Lung microvascular endothelial cell (primary cell): ENCODE measurements at places on chromosomes 1 and 21. TPM values are rescaled to one million over a fixed set of nuclear protein-coding genes. Genes with fewer than 3 reads are reported as not detected.

The LPAR3 gene
- under 0.01 TPM in 1 of 2 replicates, not detected in the other for total RNA-seq

The LCK gene
- total RNA-seq = under 0.01 TPM in 2 replicates

The UTS2 gene
- not detected in 2 replicates for total RNA-seq

The KRTAP19-3 gene
- not detected in 2 replicates for total RNA-seq

The MYBPH gene
- not detected in 2 replicates for total RNA-seq

The FALEC gene
- total RNA-seq = not detected in 2 replicates

The LAPTM5 gene
- 33.8 and 66.7 TPM in 2 replicates for total RNA-seq

The GNG4 gene
- total RNA-seq = under 0.01 and 0.22 TPM in 2 replicates

The SPRR4 gene
- total RNA-seq = not detected in 2 replicates

The PPCS gene
- total RNA-seq = 27.8 and 28.3 TPM in 2 replicates

The SPATA46 gene
- not detected in 2 replicates for total RNA-seq

The OR2L13 gene
- not detected in 2 replicates for total RNA-seq

The WNT4 gene
- 0.22 and 0.40 TPM in 2 replicates for total RNA-seq

The GTF2B gene
- total RNA-seq = 28.8 and 37.9 TPM in 2 replicates

The AMY1A gene
- total RNA-seq = not detected in 2 replicates

The ADORA1 gene
- total RNA-seq = not detected in 2 replicates

The FMO4 gene
- total RNA-seq = 0.79 and 1.1 TPM in 2 replicates

The RHOU gene
- 11.3 and 29.8 TPM in 2 replicates for total RNA-seq

The S100A2 gene
- 0.79 and 1.7 TPM in 2 replicates for total RNA-seq

The S100A14 gene
- 0.20 TPM in 1 of 2 replicates, not detected in the other for total RNA-seq

The CD247 gene
- not detected in 2 replicates for total RNA-seq

The PRKCZ gene
- 14.2 and 29.8 TPM in 2 replicates for total RNA-seq

The LRRC38 gene
- total RNA-seq = 0.22 and 0.40 TPM in 2 replicates

The GJA9 gene
- not detected in 2 replicates for total RNA-seq

The DDAH1 gene
- 31.8 and 57.9 TPM in 2 replicates for total RNA-seq

The RFX5 gene
- total RNA-seq = 32.9 and 38.3 TPM in 2 replicates

The NBPF4 gene
- total RNA-seq = not detected in 2 replicates

The LCE2A gene
- total RNA-seq = not detected in 2 replicates

The HEYL gene
- under 0.01 TPM in 1 of 2 replicates, not detected in the other for total RNA-seq

The B3GALT5 gene
- not detected in 2 replicates for total RNA-seq

The GREM2 gene
- not detected in 2 replicates for total RNA-seq

The CRP gene
- not detected in 2 replicates for total RNA-seq

The ESRRG gene
- not detected in 2 replicates for total RNA-seq

The PTPRU gene
- 1.8 and 2.6 TPM in 2 replicates for total RNA-seq

The EVA1C gene
- 13.5 and 13.7 TPM in 2 replicates for total RNA-seq

The PKLR gene
- total RNA-seq = under 0.01 TPM in 1 of 2 replicates, not detected in the other

The TNFRSF9 gene
- under 0.01 TPM in 2 replicates for total RNA-seq

The CELA3B gene
- total RNA-seq = under 0.01 TPM in 1 of 2 replicates, not detected in the other

The ANGPTL3 gene
- total RNA-seq = not detected in 2 replicates

The ZFP69B gene
- 0.60 and 0.65 TPM in 2 replicates for total RNA-seq

The ST6GALNAC3 gene
- total RNA-seq = 40.5 and 41.5 TPM in 2 replicates

The GIPC2 gene
- total RNA-seq = 25.3 and 32.3 TPM in 2 replicates
